ENCODE measurements at places on chromosomes 7 and 10. TPM values are rescaled to one million over a fixed set of nuclear protein-coding genes. Genes with fewer than 3 reads are reported as not detected.

The GIMAP6 gene
- 2.6 TPM for total RNA-seq

The SLC16A12 gene
- 1.1 TPM for total RNA-seq

The ASIC3 gene
- total RNA-seq: 0.37 TPM

The OGDHL gene
- 0.25 TPM for total RNA-seq

The TUBB8 gene
- not detected for total RNA-seq
